Activated CD4-positive, alpha-beta T cell treated with anti-CD3 and anti-CD28 coated beads, Interleukin-2, Interleukin-4, amounts not matched to agents 100 ng/mL and 50 ng/mL, durations not matched to agents 16 hours and 8 hours (primary cell): ENCODE measurements at places on chromosomes 5 and 9.

DNA sequence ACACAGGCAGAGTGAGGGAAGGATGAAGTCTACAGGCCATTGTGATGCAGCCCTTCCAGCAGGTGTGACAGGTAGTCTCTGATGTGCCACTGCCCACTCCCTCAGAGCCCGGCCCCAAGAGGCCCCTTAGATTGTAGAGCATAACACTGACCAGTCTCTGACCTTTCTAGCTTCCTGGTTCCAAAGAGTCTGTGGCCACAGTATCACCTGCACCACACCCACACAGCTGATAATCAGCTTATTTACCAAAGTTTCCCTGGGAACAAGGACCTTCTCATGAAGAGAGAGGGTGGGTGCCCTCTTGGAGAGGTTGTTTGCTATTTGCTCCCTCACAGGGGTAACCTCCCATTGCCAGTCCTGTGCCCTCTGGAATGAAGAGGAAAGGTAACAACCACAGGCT is 11.0 kb upstream of the ACER2 start:
- no peak for DNase-seq

DNA sequence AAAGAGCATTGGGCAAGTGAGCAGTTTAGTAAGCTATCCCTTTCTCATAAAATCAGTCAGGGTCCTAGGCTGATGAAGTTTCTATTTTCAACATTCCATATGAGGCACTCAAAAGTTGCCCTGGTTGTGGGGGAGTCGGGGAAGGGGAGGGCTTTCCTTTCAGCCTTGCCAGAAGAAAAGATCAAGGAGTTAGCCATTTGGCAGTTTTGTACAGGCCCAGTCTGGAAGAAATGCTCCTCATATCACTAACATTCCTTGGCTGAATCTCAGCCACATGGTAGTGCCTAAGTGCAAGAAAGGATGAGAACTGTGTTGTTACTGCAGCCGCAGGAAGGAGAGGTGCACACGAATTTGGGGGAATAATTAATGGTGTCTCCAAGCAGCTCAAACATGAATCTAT is 60.8 kb downstream of the ZNF474 start:
- no peak for DNase-seq

- no peak for DNase-seq
Measured at GRCh38 chr5:134273642-134274395, 47.9 kb upstream of the PPP2CA start.

DNA sequence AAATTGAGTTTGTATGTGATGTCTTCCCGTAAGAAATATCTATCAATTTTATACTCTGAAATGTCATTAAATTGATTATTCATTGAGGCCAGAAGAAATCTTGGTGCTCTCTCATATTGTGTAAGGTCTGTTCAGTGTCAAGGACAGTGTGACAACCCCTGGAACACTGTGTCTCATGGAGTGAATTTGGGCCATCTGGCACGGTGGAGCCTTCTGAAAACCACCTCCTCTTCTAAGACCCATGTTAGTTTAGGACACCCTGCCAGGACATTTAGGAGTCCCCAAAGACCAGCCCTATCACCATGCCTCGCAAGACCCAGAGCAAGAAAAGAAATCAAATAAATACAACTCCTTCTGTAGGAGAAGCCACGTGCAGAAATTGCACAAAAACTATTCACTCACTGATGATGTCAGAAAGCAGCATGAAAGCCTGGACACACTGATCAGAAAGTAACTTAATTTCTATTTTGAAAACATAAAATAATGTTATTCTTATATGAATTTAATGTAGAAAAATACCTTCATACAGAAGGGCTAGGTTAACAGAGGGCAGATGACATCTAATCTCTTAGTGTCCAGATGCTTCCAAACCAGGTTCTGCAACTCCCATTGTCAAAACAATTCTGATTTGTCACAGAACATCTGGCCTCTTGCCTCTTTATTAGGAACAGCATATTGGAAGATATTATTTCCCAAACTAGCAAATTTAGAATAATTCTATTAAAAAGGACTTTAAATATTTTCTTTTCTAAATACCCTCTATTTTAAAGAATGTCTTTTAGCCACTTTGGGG is 298.8 kb downstream of the NR2F1-AS1 start:
- DNase-seq = no peak

- peak; percentile 1 for DNase-seq
Measured at GRCh38 chr9:78298046-78298765, 1.3 kb downstream of the PSAT1 start.

DNA sequence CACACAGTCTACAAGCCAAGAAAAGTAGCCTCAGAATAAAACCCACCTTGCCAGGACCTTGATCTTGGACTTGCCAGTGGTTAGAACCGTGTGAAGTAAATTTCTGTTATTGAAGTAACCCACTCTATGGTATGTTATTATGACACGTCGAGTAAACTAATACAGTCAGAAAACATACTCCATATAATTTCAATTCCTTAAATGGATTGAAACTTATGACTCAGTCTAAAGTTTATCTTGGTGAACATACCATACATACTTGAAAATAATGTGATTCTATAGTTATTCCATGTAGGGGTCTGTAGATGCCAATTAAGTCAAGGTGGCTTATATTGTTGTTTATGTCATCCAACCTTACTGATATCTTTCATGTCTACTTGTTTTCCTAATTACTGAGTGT is 950.7 kb downstream of the TLE4 start:
- DNase-seq = no peak

- no peak for DNase-seq
Measured at GRCh38 chr5:104859437-104859836, 1296.8 kb upstream of the NUDT12 start.

- peak; percentile 19 for DNase-seq
Measured at GRCh38 chr5:74035521-74035937, 409.5 kb downstream of the ARHGEF28 start.

DNA sequence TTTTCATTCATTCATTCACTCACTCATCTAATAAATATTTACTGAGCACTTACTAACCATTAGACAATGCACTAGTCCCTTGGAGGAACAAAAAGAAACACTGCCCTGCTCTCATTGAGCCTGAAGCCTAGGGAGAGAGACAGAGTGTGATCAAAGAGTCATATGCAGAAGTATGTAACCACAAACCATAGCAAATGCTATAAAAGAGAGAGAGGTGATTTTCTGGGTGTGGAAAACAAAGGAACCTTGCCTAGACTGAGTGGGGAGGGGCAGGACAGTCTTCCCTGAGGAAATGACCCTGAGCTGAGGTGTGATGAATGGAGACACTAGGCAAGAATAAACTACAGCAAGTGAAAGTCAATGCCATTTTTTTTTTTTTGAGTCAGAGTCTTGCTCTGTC is 10.8 kb upstream of the ADRA1B start:
- no peak for DNase-seq

DNA sequence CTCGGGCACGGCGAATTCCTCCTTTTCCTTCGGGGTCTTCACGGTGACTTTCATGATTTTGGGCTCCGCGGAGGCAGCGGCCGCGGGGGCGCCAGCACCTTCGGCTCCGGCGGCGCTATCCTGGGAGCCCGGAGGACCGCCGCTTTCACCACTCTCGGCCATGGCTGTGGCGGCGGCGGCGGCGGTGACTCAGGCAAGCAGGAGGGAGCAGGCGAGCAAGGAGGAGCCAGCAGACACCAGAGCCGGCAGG is 315 bp downstream of the UBQLN1 start:
- no peak for DNase-seq

- no peak for DNase-seq
Measured at GRCh38 chr9:127664324-127664677, 42.5 kb upstream of the CFAP157 start.

GRCh38 chr9:33193818-33194217 is 26.7 kb upstream of the B4GALT1 start:
- no peak for DNase-seq

GRCh38 chr5:6108540-6108848 is 269.9 kb downstream of the MED10 start:
- no peak for DNase-seq

- DNase-seq = no peak
Measured at GRCh38 chr5:140678993-140679392, 5.6 kb upstream of the DND1 start.

DNA sequence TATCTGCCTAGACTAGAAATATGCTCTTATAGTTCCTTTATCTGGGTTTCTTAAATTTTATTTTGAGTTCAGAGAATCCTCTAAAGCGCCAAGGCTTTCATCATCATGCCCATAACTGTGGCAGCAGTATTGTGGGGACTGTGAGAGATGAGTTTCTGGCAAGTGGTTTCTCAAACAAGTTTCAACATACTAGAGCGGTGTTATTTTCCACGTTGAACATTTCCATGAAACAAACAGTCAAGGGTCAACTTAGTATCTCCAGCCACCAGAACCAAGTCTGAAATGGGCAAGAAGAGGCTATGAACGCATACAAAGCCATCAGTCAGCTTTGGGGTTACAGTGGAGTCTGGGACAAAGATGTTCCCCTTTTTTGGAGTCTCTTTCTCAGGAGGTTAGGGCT is 40.3 kb downstream of the SERINC5 start:
- no peak for DNase-seq

GRCh38 chr9:130264414-130265350 is 878 bp upstream of the HMCN2 start:
- no peak for DNase-seq

DNA sequence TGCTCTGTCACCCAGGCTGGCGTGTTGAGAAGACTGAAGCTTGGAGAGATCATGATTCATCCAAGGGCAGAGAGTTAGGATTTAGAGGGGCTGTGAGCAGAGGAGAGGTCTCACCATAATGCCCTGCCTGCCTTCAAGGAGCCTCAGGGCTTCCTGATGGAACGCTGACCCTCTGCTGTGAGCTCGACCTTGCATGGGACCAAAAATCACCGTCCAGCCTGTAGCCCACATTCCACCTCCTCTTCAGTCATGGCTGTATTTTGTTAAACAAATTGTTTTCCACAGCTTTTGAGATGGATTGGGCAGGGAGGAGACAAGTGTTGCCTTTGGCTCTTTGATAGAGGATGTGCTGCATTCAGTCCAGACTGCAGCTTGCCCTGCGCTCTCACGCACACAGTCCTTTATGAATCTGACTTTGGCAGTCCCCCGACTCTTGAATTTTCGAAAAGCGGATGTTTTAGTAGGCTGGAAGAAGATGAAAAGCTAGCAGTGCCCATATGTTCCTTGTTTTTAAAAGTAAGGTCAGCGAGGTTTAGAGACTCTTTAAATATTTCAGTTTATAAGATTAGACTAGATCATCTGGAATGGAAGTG is 79.5 kb downstream of the MVB12B start:
- no peak for DNase-seq

DNA sequence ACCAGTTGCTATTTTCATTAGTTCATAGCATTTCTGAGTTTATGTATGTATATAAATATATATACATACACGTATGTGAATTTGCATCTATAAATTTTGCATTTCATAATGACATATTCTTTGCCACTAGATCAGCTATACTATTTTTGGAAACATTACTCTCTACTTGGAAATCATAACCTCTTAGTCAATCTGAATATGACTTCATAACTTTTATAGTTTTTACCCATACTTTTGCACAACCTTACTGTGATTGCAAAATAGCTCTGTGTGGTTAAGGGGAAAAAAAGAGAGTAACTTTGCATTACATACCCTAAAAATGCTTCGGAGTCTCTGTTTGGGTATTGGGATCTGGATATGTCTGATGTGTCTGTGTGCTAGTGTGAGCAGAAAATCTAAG is 44.9 kb upstream of the ADAMTSL1 start:
- no peak for DNase-seq

DNA sequence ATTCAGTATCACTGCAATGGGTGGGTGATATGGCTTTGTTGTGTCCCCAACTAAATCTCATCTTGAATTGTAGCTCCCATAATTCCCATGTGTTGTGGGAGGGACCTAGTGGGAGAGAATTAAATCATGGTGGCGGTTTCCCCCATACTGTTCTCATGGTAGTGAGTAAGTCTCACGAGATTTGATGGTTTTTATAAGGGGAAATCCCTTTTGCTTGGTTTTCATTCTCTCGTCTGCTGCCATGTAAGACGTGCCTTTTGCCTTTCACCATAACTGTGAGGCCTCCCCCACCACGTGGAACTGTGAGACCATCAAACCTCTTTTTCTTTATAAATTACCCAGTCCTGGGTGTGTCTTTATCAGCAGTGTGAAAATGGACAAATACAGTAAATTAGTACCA is 9.5 kb upstream of the NANS start:
- DNase-seq = peak; percentile 39

- DNase-seq = no peak
Measured at GRCh38 chr5:3931976-3932375, 336.3 kb downstream of the IRX1 start.

- DNase-seq = no peak
Measured at GRCh38 chr5:107794741-107795140, 124.0 kb upstream of the EFNA5 start.

GRCh38 chr5:164475339-164475977 is 970.0 kb downstream of the MAT2B start:
- no peak for DNase-seq

- no peak for DNase-seq
Measured at GRCh38 chr9:129108805-129109536, 1.6 kb downstream of the CRAT start.

- DNase-seq = no peak
Measured at GRCh38 chr5:86536396-86536795, 81.3 kb upstream of the COX7C start.

DNA sequence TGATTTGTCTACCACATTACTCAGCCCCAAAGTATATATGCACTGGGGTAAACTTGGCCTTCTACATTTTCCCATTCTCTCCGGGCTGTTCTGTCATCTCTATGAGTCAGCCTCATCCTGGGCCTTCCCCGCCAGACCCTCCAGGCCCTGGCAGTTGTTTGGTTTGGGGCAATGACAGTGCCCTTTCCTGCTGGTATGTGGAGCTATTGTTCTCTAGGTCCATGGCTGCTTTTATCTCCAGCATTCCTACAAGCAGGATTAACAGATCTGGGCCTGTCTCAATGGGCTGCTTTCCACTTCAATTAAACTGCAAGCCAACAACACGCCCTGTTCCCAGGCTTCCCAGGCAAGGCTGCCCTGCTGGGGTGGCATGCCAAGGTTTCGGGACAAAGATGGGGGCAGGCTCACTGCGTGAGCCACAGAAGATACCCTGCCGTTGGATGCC is 136.4 kb downstream of the SLIT3 start:
- DNase-seq = no peak

DNA sequence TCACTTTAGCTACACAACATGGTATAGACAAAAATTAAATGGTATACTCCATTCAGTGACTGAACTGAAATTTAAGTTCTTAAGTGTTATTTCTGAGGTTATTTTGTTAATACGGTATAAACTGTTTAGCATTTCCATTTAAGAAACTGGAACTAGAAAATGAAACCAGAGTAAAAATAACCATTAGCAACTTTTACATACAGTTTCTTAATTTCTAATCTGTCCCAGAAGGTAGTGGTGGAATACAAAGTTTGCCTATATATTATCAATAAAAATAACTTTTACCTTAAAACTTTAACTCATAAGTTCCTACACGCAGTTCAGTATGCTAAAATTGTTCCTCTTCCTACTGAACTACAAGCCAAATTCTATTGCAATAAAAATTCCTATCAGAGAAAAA is 10.3 kb downstream of the GOLPH3 start:
- DNase-seq = no peak
